ENCODE measurements at places on chromosomes 5 and 9.

GRCh38 chr5:132777209-132778069 is at the start of gene SEPTIN8:
SEPTIN8 (minus strand) TSS chr5:132777239; CDS start chr5:132777137, 102 bp downstream.
- DNase-seq, result peak; percentile 68

DNA sequence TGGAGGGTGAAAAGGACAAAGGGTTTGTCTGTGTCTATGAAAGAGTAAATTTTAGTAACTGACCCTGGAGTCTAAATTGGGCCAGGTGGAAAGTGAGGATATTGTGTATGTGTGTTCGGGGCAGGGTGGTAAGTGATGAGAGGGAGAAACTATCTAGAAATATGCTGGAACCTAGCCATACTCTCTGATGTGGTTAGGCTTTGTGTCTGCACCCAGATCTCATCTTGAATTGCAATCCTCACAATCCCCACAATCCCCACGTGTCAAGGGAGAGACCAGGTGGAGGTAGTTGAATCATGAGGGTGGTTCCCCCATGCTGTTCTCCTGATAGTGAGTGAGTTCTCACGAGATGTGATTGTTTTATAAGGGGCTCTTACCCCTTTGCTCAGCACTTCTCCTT is 60.6 kb downstream of the COMMD10 start:
- no peak for DNase-seq

DNA sequence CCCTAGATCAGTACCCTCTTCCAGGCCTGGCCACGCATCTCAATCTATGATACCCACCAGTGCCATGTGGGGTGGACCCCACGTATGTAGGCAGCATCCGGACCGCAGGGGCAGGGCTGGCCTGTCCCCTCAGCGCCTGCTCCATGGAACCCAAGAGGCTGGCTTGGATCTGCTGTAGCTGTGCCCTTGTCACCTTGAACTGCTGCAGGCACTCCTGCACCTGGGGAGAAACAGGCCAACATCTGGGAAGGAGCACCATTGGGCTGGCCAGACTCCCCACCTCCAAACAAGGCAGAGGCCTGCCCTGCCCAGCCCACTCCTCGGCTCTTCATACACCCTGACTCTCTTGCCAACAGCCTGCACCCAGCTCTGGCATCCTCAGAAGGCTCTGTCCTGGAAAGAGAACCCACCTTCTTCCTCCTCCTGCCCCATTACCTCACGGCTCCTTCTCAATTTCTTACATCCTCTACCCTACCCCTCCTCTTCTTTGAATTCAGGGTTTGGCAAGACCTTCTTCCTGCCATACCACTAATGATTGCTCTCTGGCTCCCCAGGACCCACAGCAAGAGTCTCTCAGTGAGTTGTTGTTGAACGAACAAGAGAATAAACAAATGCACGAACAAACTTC is 7.7 kb downstream of the HK3 start:
- no peak for DNase-seq

GRCh38 chr5:38071831-38072694 is 186.3 kb upstream of the EGFLAM start:
- no peak for DNase-seq

GRCh38 chr5:115545351-115545882 is 842 bp upstream of the FEM1C start:
- DNase-seq, result no peak

GRCh38 chr5:16617274-16617968 is 624 bp upstream of the RETREG1 start:
- DNase-seq, result peak; percentile 14

DNA sequence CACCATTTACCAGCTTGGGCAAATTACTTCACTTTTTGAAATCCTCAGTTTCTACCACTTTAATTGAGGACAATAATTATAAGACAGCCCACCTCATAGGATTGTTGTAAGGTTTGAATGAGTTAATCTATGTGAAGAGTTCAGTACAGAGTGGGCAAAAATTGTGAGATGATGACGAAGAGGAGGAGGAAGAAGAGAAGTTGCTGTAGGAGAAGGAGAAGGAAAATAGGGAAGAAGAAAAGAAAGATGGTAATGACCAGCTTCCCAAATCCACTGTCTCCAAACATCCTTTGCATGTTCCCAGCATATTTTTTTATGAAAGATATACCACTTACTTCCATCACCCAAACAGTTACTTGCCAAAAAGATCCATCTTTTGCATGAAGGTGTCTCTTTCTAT is 291.2 kb downstream of the EBF1 start:
- DNase-seq, result no peak

GRCh38 chr5:147913786-147914185 is 7.4 kb upstream of the C5orf46 start:
- no peak for DNase-seq

- no peak for DNase-seq
Measured at GRCh38 chr5:2217219-2217618, 334.5 kb upstream of the IRX4 start.

DNA sequence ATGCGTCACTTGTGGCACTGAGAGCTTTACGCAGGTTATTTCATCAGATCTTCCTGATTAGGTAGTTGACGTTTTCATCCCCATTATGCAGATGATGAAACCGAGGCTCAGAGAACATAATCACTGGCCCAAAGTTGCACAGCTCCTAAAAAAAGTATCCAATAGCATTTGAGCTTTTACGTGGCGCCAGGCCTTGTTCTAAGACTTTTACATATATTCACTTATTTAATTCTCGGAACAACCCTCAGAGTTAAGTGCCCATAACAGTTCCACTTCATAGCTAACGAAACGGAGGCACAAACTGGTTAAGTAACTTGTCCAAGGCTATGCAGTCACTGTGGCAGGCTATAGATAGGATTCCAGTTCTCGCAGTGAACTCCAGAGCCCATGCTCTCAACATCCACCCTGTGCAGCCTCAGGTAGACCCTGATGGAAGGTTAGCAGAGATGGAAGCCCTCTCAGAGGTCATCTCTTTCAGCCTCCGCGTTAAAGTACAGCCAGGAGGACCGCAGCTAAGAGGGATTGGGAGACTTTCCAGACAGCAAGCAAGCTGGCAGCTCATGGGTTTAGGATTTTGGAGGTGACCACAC is 39.3 kb downstream of the AMBP start:
- no peak for DNase-seq

Data from hematopoietic multipotent progenitor cell treated with erythropoietin and hydrocortisone succinate and interleukin-3 and kit ligand, for 6 days (in vitro differentiated cells).